ENCODE measurements at places on chromosomes 13 and 19. TPM values are rescaled to one million over a fixed set of nuclear protein-coding genes. Genes with fewer than 3 reads are reported as not detected.

DNA sequence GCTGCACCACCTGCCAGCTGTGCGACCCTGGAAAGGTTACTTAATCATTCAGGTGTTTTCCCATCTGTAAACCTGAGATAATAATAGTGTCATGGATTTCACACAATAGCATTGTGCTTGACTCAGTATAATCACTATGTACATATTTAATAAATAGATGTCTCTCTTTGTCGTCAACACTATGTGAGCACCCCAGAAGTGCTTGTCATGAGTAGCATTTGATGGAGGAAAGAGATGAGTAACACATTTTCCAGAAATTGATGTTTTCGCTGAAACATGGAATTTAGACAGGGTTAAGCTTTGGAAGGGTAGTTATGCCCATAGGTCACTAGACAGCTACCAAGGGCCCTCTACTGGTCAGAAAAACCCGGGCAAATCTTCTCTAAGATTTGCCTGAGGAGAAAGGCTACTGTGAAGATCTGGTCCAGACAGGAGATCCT is 9.5 kb upstream of the MBNL2 start:
- H3K27me3 ChIP-seq, result no peaks in the 10 kb centered on the region
- H3K27ac ChIP-seq, result no peak overlapping the region
- H3K4me1 ChIP-seq, result peaks cover 5% of the 10 kb centered on the region
- H3K36me3 ChIP-seq, result no peaks in the 10 kb centered on the region

- H3K27ac ChIP-seq, result no peak overlapping the region
- H3K36me3 ChIP-seq, result no peaks in the 10 kb centered on the region
- DNase-seq, result no peak
- peaks cover 2% of the 10 kb centered on the region for H3K4me1 ChIP-seq
- H3K27me3 ChIP-seq, result no peaks in the 10 kb centered on the region
- H3K4me3 ChIP-seq, result no peak overlapping the region
Measured at GRCh38 chr13:34078334-34078999, 260.5 kb downstream of the RFC3 start.

DNA sequence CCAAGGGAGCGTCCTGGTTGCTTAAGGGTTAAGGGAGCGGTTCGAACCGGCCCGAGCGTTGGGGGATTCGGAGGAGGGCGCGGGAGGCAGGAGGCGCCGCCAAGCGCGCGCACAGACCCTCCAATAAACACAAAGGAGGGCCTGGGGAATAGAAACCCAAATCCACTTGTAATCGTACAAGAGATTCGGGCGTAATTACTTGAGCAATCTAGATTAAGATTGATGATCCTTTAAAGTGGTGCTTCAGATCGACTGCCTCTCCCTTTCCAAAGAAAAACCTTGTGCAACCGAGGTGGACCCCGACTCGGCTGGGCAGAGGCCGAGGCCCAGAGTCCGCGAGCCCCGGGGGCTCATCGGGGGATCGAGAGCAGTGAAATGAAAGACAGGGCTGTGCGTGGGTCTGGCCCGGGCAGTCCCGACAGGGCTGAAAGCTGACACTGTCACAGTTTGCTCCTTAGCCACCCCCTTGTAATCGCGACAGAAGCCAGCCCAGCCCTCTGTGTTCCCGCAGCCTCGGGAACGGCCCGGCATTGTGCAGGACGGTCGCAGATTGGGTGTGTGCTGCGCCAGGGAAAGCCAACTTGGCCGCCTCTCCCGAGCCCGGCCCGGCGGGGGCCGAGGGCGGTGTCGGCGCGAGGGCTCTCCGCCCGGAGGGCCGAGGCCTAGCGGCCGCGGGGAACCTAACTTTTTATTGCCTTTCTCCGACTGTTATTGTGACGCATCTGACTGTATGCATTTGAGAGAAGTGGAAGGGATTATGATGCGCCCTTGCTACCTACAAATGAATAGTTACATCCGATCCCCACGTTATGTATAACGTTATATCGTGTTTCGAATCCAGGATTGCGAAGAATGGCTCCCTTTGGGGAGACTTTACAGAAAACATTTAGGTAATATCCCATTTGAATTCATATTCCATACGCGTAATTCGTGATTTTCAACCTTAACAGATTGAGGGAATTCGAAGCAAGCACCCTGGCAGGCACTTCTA is 5.5 kb downstream of the MAB21L1 start:
- H3K27me3 ChIP-seq, result no peaks in the 10 kb centered on the region
- no peaks in the 10 kb centered on the region for H3K4me1 ChIP-seq
- no peaks in the 10 kb centered on the region for H3K36me3 ChIP-seq
- H3K4me3 ChIP-seq, result peak overlapping the region; percentile 47
- peak; percentile 50 for DNase-seq

DNA sequence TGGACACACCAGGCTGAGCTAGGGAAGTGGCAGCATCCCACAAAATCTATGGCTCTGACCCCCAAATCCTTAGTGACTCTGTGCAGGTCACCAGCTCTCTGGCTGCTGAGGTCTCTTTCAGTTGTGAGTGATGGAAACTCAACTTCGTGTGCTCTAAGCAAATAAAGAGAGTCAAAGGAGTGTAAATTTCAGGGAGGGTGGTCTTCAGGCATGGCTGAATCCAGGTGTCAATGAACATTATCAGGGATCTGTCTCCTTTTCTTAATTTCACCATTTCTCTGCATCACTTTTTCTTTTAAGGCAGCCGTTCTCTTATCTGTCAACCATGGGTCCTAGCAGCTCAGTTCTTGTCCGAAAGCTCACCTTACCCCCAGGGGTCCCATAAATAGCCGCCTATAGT is 6.2 kb downstream of the CYP4F12 start:
- H3K4me1 ChIP-seq, result no peaks in the 10 kb centered on the region
- H3K27ac ChIP-seq, result no peak overlapping the region
- DNase-seq, result no peak
- H3K36me3 ChIP-seq, result no peaks in the 10 kb centered on the region

GRCh38 chr13:94351292-94351990 is 128.0 kb downstream of the DCT start:
- H3K27me3 ChIP-seq, result no peaks in the 10 kb centered on the region
- no peak for DNase-seq
- H3K4me3 ChIP-seq, result no peak overlapping the region

DNA sequence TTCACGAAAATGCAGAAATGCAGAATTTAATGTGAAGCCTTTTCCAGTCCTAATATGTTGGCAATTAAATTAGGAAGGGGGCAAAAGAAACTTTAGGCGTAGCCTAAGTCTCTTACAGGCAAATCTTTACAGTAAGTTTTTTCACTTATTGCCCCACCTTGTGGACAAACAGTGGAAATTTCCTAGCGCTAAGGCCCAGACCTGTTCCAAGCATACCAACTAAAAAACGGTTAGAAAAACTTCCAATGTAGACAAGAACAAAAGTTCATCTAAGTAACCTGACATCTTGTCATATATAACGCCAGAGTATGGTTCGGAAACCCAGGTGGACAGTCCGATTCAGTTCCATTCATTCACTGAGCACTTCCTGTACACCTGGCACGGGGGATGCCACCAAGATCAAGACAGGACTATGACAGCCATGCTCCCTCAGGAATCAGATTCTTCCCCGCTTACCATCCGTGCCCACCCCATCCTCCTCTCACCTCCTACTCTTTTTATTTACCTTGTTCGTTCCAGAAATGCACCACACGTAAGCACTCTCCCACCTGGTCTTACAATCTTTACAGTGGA is 4.9 kb downstream of the ZAR1L start:
- no peak for DNase-seq
- no peak overlapping the region for H3K27ac ChIP-seq
- no peaks in the 10 kb centered on the region for H3K27me3 ChIP-seq
- peak overlapping the region; percentile 11 for H3K4me3 ChIP-seq

DNA sequence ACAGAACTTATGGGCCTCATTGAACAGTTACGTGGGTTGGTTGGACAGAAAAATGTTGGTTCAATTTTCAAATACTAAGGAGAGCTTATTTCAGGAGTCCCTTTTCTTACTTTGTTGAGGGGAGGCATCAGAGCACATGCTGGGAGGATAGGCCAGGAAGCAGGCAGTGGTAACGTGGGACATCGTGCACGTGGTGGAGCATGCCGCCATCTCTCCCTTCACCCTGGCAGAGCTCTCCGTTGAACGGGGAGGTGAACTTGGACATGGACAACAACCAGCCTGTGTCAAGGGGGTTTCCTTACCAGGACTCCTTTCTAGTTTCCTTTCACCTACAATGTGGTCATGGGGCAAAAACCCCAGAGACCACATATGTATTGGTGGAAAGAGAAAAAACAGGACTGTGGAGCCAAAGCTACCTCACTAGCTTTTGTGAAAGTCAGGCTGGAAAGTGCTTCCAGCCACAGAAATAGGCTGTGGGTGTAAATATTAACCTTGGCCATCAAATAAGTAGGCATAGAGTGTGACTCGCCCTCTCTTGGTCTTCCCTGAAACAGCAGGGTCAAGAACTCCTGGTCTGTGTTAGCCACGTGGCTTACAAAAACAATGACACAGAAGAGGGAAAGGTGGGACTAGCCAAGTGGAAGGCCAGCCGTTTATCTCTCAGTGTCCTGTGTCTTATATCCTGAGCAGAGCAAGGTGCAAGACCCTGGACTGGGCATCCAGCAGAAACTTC is 14.4 kb downstream of the MICOS13 start:
- H3K4me3 ChIP-seq, result no peak overlapping the region
- H3K36me3 ChIP-seq, result no peaks in the 10 kb centered on the region
- H3K4me1 ChIP-seq, result no peaks in the 10 kb centered on the region
- H3K27me3 ChIP-seq, result no peaks in the 10 kb centered on the region

Gene TNFSF13B
- total RNA-seq, result 1.5 TPM

Gene ZNF835
- 4.9 TPM for total RNA-seq

Gene CGB3
- total RNA-seq, result not detected

Gene ZNF442
- 5.0 TPM for total RNA-seq

Measured in ovary (tissue), 10 donors.